Inflammatory macrophage (primary cell): ENCODE measurements at places on chromosomes 2 and 18.

GRCh38 chr2:67838205-67838604 lies 224.6 kb downstream of the C1D start:
- no peak for DNase-seq

GRCh38 chr2:51153236-51153635 lies 121.3 kb upstream of the NRXN1 start:
- DNase-seq, result no peak

- no peak for DNase-seq
These were observed 1.1 kb downstream of the TFCP2L1 start for GRCh38 chr2:121283670-121284462.

DNA sequence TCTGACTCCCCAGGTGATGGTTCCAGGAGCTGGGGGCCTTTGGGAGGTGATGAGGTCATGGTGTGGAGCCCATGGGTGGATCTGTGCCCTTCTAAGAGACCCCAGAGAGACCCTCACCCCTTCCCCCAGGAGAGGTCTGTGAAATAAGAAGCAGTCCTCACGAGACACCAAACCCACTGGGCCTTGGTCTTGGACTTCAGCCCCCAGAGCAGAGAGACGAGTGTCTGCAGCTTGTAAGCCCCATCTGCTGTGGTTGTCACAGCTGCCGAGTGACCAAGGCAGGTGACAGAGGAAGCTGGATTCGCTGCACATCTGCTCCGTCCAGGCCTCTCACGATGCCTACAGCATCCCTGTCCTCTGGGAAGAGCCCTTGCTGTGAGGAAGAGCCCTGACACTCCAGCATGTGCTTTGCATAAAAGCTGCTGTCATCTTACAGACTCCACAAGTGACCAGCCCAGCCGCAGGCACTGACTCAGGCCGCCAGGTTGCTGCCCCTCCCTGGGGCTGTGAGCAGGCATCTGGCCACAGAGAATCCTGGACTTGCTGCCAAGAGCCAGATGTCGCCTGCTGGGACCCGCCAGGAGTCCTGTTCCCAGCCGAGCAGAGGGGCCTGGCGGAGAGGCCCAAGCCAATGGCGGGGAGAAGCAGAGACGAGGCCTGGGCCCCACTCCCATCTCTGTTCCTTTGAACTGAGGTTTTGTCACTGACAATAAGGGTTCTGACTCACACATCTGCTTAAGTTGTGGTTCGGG lies 150.8 kb downstream of the PXDN start:
- no peak for DNase-seq

GRCh38 chr2:180056367-180057118 lies 49.4 kb upstream of the CWC22 start:
- no peak for DNase-seq

DNA sequence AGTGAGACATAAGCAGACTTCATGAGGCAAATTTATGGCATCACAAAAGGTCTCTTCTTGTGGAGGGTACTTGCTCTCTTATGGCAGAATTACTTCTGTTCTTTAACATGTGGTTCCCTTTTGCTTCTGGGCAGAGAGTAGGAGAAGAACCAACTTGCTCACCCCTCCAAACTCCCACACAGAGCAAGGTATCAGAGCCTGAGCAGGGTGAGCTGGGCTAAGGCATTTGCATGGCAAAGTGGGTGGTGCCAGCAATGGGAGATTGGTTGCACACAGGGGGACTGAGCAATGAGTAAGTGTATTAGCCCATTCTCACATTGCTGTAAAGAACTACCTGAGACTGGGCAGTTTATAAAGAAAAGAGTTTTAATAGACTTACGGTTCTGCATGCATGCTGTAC lies 64.2 kb upstream of the ITGB6 start:
- DNase-seq, result peak; percentile 43

- no peak for DNase-seq
These were observed 5.2 kb downstream of the APCDD1 start for GRCh38 chr18:10459587-10459986.

- DNase-seq, result no peak
These were observed 119.5 kb downstream of the RTP5 start for GRCh38 chr2:241989074-241989473.
